Naive B cell (primary cell): ENCODE measurements at places on chromosomes 11 and 22.

DNA sequence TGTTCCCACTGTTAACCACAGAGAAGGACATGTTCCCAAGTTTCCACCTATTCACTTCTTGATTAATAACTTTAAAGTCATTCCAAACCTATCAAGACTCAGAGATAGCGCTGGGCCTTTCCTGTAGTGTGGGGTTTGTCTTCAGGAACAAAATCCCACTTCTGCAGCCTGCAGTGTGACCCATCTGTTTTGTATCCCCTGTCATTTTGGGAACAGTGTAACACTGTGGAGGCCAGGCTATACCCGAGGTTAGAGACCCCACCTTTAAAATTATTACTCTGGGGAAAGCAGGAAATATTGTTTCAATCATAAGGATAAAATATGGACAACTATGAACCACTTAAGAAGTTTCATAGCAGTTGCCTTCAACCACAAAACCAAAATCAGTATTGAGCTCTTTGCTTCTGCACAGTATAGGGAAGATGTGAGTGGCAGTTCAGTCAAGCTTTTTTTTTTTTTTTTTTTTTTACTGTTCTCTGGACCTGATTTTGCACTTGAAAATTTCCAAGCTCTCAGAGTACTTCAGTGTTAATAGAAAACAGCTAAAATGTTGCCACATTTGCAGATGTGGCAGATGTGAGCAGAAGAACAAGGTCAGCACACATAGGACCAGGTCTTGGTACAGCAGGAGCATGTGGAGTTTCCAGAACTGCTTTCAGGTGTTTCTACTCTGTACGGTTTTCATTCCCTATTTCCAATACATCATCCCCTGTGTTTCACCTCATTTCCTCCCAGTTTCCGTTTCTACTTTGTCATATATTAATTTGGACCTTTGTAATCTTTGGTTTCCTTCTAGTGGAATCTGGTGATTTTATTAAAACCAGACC lies 121.5 kb downstream of the MAML2 start:
- no peak for DNase-seq

GRCh38 chr22:32334660-32335365 lies 22.9 kb upstream of the RFPL3 start:
- no peak for DNase-seq

DNA sequence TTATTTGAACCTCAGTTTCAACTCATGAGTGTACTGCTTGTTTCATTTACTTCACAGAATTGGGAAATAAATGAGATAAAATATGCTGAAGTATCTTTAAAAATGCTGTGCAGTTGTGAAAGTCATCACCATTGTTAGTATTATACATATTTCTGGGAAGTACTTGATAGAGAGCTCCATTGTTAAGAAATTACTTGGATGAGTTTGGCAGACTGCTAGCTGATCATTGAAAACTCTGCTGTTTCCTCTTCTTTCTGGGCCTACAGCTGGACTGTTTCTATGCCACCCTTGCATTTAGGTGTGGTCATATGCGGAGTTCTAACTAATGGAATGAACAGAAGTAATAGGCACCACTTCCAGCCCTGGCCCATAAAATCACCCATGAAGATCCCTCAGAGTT lies 10.0 kb downstream of the SIK2 start:
- DNase-seq: no peak

DNA sequence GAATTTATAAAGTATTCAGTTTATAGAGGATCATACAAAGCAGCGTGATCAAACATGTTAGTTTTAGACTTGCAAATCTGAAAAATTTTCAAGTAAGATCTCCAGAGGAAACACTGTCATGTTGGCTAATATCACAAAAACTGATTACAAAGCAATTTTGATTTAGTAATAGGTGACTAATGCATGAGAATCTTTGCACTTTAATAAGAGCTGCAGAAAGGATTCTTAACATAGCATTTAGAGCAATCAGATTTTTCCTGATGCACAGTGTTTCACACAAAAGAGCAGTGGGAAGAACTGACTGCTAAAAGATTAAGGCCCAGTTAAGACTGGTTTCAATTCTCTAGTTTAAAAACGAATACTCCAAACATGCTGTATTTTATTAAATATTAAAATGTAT lies 321.2 kb downstream of the GUCY1A2 start:
- no peak for DNase-seq

GRCh38 chr11:66823700-66824099 lies 19.5 kb upstream of the RCE1 start:
- no peak for DNase-seq

DNA sequence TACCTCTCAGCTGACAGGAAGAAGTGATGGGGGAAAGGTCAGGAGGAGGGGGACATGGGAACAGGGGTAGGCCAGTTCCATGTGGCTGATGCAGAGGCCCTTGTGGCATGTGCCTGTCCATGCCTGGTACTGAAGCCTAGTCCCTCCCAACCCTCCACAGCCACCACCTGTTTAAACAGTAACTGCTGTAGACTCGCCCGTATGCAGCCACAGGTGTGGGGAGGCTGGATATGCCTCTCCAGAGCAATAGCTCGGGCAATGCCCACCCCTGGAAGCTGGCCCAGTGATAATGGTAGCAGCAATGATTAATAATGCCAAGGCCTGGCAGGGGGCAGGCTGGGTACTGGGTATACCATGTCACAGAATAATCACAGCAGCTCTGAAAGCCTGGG lies 2.3 kb downstream of the SMTN start:
- DNase-seq: no peak

GRCh38 chr22:32615874-32616564 lies 141.4 kb downstream of the FBXO7 start:
- DNase-seq: no peak

- DNase-seq: no peak
Measured at GRCh38 chr22:42236268-42236667, 34.2 kb downstream of the TCF20 start.

DNA sequence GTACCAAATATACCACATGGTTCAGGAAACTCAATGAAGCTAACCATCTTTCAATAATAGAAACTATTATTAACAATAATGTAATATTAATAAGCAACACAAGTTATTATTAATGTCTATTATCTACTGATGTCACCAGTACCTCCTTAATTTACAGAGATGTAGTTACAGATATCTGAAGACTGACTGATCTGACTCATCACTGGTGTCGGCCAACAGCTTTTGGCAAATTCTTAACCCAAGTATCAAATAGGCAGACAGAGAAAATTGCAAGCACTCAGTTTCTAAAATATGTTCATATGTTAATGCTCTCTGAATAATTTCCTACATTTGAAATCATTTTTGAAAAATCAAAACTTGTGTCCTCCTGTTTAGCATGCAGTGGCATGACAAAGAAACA lies 100.4 kb upstream of the DDI1 start:
- no peak for DNase-seq

DNA sequence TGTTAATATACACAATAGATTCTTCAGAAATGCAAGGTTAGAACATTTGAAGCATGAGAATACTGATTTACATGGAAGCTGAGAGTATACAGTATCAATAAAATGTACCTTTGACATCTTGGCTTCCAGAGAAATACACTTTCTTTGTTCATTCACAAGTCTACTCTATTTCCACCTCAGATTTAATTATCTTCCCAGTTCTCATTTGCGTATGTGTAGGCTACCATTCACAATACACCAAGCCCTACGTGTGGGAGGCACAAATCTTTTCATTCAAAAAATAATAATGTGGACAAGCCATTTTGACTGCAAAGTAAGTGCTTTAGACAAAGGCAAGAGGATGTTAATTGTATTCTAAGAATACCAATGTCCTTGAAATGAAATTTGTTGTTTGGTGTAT lies 132.7 kb upstream of the MTMR2 start:
- no peak for DNase-seq

DNA sequence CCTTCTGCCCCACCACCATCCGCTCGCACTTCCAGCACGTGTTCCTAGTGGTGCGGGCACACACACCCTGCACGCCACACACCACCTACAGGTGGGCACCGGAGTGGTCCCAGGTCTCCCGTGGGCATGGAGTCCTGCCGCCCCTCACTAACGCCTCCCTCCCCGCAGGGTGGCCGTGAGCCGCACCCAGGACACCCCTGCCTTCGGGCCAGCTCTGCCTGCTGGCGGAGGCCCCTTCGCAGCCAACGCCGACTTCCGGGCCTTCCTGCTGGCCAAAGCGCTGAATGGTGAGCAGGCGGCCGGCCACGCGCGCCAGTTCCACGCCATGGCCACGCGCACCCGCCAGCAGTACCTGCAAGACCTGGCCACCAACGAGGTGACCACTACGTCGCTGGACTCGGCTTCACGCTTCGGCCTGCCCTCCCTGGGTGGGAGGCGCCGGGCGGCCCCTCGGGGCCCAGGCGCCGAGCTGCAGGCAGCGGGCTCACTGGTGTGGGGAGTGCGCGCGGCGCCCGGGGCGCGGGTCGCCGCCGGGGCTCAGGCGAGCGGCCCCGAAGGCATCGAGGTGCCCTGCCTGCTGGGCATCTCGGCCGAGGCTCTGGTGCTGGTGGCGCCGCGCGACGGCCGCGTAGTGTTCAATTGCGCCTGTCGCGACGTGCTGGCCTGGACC lies 8.5 kb downstream of the SIPA1 start:
- DNase-seq: no peak

DNA sequence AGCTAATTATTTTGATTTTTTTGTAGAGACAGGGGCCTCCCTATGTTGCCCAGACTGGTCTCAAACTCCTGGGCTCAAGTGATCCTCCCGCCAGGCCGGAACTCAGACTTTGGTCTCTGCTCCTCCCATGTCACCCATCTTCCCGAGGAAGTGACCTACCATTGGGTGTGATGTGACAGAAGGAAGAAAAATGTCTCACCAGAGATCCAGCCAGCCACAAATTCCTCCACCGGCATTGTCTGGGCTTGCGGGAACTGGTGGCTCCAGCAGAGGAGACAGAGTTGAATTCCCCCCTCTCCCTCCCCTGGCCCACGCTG lies 772 bp downstream of the SLC25A45 start:
- DNase-seq: no peak

DNA sequence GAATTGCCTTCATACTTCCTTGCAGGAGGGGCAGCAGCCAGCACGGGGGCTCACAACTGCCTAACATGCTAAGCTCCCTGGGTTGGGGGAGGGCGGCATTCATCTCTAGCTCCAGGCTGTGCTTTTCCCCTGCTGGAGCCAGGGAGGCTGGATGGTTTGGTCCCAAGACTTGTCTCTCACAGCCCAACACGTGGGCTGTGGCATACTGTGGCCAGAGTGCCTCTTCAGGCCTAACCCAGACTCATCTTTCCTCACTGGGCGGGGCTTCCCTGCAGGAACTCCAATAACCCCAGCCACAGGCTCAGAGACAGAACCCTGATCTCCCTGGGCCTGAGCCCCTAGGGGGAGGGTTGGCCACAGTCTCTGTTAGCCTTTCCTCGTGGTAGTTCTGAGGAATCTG lies 121.9 kb upstream of the PLET1 start:
- no peak for DNase-seq

DNA sequence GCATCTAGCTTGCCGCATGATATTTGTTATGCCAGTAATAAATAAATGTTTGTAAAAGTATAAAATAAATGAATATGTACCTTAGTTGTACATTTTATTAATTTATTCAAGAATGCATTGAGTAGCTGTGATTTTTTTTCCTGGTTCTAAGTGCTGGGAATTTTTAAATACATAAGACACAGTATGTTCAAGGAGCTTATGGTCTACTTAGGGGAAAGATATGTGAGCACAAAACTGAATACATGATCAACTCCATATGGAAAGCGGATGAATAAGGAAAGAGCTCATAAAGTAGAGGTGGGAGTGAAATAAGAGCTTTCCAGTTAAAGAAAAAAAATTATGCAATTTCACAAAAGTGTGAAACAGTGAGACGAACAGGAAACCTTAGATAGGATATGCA lies 944.2 kb upstream of the CCDC90B start:
- no peak for DNase-seq

DNA sequence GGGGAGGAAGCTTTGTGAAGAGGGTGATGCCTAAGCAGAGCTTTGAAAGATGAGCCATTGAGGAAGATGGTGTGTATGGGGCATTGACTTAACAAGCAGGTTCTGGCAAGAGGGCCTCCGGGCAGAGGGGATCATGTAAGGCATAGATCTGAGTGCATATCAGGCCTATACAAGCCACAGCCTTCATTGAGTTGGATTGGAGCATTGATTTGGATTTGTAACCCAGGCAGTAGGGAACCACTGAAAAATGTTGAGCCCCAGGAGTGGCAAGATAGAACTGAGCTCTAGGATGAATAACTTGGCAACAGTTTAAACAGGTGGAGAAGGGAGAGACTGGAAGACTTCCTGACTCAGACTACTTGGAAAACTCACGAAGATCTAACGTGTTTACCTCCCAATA lies 21.4 kb downstream of the PANX1 start:
- no peak for DNase-seq

DNA sequence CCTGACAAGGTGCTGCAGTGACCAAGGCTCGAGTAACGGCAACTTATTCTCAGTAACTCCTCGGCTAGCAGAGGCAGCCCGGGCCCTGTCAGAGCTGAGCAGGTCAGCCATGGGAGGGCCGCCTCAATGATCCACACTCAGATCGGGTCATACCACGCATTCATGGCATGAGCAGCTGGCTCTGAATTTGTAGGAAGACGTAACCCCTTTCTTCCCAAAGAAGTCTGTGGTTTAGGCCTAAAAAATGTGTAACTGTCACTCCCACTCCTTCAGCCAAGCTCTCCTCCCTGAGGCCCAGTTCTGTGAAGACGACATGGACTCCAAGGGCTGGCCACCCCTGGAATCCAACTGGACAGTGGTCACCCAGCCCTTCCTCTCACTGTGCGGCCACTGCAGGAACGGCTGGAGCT lies 30.0 kb downstream of the PPP2R1B start:
- no peak for DNase-seq
